Stimulated activated CD4-positive, alpha-beta T cell treated with anti-CD3 and anti-CD28 coated beads, Interleukin-1b, Interleukin-23, amount 100 ng/mL, for 48 hours (primary cell): ENCODE measurements at places on chromosomes 3 and 15.

DNA sequence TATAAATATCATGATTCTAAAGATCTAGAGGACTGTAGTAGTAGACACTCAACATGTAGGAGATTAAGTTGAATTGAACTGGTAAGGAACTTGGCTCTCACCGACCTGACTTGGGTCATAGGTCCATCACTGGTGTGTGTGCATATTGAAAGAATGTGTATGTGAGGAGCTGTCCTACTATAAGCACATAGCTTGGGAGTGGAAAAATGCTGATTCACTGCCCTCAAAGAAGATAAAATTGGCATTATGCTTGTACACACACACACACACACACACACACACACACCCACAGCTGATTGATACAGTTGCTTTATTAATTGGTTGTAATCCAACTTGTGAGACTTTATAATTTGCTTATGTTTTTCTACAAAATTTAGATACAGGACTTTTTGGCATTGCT, 411.0 kb upstream of the NR2F2 start:
- DNase-seq: no peak

DNA sequence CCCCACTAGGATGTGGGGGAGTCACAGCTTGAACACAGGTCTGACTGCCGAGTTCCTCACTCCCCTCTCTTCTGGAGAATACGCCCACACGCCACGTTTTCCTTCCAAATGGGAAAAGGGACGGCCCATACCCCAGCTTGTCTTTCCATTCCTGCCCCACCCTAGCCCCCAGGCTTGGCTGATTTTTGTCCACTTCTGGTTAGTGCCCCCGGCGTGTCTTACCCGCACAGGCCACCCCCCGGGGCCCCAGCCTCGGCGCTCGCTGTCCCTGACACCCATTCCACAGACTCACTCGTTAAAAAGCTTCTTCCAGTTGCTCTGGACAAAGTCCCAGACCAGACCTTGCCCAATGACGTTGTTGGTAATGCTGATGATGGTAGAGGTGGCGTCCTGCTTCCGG, 14.5 kb downstream of the MESP2 start:
- DNase-seq: no peak

DNA sequence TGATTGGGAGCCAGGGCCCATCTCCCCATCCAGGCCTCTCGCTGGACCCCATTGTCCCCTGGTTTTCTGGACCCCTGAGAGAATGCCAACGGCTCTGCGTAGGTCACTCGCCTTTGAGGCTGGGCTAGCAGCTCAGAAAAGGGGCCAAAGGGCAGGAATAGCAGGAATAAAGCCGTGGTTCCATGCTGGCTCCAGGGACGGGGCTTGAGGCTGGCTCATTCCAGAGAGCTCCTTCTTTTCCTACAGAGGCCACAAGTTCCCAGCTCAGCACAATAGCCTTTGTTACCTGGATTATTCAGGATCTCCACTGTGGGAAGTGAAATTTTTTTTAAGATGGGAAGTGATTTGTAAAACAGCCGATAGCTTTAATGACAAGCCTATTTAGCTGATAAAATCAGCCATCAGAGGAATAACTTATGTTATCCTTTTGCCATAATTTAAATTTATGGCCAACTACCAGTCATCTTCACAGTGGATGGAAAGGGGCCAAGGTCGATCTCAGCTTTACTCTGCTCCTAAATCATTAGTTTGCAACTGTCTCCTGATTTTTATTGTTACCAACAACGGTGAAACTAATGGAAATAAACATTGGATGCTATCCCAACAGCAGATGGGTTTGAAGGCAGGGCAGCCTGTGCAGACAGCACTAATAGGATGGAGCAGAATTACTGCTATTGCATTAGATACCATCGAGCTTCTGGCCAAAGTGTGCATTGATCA, 124.3 kb downstream of the TMEM266 start:
- no peak for DNase-seq

- peak; percentile 58 for DNase-seq
These were observed 570 bp downstream of the PCNP start for GRCh38 chr3:101574388-101575112.

GRCh38 chr15:62380011-62380410, 214.9 kb upstream of the C2CD4B start:
- DNase-seq: no peak
